ENCODE measurements at places on chromosomes 7 and 10.

DNA sequence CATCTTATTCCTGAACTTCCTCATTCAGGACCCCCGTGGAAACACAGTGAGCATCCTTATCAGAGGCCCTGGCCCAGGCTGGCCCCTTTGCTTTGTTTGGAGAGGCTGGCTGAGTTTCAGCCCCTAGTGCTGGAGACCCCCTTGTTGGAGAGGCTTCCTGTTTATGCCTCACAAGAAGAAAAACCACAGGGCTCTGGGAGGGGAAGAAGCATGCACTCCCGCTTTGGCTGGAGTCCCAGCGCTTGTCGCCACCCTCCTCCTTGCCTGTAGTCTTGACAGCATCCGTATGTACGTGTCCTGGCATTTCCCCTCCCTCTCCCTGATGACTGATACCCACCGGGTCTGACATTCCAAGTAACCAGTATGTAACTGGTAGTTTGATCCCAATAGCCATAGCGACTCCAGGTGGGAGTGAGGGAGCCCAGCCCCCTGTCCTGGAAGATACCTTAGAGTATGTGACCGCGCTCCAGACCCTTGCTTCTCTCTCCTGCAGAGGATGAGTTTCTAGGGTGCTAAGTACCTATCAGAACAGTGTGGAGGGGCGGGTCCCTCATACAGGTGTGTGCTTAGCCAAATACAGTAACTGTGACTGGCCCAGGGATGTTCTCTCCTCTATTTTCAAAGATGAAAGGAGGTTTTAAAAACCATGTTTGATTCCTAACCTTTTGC lies 6.9 kb upstream of the ATP6V0E2 start:
- no peak for DNase-seq

DNA sequence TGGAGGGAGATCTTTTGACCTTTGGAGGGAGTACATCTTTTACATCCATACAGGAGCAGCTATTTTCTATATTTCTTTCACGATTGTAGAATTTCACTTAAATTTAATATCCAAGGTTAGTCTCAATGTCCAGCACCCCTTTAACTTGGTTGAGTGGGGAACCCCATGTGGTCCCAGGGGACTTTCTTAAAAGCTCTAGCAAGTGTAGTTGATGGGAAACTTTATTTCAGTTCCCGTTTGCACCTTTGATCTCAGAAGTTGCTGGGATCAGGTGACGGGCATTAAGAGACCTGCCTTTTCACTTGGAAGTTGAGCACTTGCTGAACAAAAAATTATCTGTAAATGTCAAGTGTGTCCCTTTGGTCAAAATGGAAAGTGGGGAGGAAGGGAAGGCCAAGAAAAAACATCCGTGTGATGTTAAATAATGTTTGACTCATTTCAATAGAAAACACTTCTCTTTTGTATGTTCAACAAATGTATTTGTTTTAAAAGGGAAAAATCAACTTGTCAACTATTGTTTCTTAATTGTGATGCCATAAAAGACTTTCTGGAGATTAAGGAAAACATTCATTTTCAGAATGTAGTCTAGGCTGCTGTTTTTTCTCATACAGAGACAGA lies 370.1 kb upstream of the GALNT17 start:
- DNase-seq = no peak

DNA sequence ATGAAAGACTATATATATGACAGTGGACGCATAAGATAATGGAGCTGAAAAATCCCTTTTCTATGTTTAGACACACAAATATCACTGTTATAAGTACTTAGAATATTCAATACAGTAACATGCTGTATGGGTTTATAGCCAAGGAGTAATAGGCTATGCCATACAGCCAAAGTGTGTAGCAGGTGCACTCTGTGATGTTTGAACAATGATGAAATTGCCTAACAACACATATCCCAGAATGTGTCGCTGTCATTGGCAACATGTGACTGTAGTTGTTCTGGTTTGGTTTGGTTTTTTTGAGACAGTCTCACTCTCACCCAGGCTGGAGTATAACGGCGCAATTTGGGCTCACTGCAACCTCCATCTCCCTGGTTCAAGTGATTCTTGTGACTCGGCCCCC lies 26.1 kb downstream of the NOM1 start:
- no peak for DNase-seq

GRCh38 chr7:2488272-2488645 lies 12.1 kb upstream of the GRIFIN start:
- no peak for DNase-seq

DNA sequence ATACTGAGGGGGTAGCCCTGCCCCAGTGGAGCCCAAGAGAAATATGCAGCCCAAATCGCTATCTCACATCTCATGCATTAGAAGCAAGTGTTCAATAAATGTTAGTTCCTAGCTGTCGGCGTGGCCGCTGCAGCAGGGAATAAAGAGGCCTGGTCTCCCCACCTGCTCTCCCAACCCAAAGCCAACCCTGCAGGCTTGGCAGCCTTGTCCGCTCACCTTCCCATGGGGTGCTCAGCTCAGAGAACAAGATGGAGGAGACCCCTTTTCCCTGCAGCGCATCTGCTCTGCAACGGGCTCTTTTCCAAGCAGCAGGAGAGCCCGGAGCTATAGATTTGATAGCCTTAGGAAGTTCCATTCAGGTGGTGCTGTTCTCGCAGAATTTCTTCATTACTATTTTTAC lies 12.0 kb upstream of the DOCK1 start:
- DNase-seq = no peak

GRCh38 chr10:62893036-62893435 lies 76.9 kb upstream of the EGR2 start:
- no peak for DNase-seq

DNA sequence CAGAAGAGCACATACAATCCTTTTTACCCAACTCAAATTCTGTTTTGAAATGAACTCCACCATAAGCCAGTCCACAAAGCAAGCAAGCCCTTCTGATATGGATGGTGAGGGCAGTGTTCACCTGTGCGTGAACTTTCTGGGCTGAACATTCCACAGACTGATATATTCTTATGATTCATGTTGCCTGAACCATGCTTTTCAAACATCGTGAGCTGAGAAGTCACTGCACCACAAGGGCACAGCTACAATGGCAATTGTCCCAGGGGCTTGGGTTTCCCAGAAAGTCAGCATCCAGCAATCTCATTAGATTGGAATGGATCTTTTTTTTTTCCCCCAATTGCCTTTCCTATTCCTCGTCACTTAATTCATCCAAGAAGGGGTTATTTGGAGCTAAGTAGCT lies 86.9 kb upstream of the ZNF438 start:
- DNase-seq = no peak

DNA sequence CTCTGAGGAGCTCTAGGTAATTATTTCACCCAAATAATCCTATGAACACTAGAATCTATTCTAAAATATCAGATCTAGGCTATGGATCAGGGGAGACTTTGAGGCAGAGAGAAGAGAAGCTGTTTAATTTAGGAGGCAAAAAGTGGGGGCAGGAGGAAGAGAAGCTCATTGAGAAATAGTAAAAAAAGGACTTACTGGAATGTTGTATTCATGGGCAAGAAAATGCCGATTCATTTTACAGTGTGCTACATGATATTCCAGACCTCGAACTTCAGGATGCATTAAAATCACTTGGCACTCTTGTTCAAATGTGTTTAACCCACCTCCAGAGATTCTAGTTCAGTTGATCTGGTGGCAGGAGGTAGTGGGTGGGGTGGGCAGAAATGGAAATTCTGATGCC lies 109.5 kb upstream of the ITGB1 start:
- no peak for DNase-seq

DNA sequence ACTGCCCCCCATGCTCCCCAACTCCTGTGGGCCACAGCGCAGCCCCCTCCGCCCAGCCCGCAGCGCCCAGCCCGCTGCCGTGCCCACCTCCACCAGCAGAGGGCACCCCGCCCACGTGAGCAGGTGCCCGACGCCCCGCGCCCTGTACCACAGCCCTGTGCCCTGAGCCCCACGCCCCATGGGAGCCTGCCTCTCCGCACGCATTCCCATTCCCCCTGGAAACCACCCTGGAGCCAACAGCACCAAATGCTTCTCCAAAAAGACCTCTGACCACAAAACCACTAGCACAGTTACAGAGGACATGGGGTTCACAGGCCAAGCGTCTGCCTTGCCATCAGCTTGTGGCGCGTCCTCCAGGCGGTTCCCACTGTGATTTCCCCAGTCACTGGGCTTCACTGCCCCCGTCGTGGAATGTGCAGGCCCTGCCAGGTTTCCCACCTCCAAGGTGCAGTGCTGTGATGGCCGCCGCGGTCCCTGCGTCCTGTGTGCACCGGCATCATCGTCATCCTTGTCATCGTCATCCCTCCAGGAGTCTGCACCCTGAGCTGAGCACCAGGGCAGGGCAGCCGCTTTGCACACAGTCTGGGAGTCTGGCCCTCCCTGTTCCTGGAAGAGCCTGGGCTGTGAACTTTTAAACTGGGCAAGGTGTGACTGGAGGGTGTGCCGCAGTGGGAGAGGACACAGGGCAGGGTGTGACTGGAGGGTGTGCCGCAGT lies 61.7 kb downstream of the PWWP2B start:
- peak; percentile 49 for DNase-seq

DNA sequence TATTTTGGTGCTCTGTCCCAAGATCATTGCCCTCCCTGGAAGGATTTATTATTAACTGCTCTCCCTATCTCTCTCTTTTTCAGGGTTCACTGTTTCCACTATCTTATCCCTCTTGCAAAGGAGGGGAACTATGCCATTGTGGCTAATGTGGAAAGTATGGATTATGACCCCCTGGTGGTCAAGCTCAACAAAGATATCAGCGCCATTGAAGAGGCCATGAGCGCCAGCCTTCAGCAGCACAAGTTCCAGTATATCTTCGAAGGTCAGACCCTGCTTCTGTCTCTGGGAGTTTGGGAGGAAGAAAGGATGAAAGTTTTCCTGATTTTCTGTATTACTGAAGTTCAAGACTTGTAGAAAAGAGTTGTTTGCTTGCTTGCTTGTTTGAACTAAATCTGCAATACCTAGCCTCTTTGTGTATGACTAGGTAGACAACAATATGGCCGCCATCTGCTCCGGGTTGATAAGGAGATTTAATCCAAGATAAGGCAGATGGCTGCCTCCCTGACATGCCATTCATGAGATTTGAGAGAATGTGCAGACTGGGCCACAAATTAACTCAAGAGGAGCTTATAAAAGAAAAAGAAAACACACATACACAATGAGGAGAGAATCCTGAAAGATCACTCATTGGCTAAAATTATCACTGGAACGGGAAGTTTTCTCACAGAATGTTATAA lies 122.2 kb upstream of the LRGUK start:
- no peak for DNase-seq

DNA sequence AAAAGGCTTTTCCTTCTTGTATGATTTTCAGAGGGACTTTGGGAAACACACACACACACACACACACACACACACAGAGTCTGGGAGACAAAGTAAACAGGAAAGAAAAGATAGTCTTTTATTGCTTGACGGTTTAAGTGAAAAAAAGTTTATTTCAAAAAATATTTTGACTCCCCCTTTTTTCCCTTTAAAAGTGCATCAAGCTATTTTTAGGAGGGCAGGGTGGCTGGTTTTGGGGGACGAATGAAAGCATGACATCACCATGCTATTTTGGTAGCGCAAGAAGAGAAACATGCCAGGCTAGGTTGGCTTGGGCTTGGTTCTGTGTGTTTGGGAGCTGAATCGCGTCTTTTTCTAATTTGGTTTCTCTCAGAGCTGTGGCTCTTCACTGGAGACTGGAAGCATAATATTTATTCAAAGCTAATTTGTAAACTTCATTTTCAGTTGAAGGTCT lies 129.2 kb downstream of the BAMBI start:
- no peak for DNase-seq

GRCh38 chr10:77732213-77733003 lies 94.8 kb upstream of the KCNMA1 start:
- no peak for DNase-seq

DNA sequence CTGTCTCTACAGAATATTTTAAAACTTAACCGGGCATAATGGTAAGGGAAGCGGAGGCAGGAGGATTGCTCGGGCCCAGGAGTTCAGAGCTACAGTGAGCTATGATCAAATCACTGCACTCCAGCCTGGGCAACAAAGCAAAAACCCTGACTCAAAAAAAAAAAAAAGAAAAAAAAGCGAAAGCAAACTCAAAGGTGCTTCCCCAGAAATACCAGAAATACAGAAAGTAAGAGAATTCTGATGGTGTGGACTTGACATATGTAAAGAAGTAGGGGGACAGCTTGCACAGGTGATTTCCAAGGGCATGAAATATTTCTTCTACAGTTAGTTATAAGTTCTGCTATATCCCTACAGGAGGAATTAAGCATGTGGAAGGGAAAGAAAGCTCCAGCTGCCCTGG lies 69.7 kb upstream of the APBB1IP start:
- no peak for DNase-seq

DNA sequence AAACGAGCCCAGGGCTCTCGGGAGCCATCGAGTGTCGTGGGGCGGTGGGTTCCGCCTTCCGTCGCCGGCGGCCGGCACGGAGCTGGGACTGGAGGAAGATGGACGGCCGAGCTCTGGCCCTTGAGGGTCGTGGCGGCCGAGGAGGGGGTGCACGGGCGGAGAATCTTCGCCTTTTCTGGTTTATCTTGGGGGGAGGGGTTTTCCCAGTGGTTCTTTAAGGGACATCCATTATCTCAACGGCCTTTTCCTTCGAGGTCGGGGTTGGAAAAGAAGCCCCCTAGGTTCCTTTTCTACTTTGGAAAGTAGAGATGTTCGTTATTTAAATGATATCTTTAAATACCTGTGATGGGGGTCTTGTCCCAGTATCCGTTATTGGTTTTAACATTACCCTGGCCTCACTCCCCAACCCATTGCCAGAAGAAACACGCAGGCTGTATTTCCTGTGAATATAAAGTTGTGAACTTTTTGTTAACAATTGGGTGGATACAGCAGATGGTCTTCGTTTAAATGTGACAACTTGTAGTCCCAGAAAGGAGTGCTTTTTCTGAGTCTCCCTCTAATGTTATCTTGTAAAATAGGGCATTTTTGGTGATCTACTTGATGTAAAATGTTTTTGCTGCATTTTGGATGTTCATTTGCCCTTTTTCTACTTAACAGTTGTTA lies 765 bp downstream of the CCAR1 start:
- DNase-seq = no peak

- no peak for DNase-seq
Measured at GRCh38 chr10:24822590-24822989, 98.9 kb upstream of the ARHGAP21 start.

DNA sequence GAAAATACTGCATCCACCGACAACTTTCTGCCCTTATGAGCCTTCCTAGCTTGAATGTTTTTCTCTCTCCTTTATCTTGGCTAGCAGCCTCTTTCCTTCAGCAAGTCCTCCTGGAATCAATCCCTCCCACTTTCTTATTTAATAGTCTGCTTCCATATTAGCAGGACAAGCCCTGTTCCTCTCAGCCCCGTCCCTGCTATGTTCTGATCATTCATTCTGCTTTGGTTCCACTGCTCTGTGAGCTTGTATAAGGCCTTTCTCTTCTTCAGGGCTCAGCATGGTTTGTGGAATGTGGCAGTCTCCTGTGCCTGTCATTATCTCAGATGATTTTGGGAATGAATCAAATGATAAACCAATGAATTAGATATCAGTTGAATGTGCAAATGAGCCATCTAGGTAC lies 420.1 kb downstream of the DPP6 start:
- DNase-seq = no peak

DNA sequence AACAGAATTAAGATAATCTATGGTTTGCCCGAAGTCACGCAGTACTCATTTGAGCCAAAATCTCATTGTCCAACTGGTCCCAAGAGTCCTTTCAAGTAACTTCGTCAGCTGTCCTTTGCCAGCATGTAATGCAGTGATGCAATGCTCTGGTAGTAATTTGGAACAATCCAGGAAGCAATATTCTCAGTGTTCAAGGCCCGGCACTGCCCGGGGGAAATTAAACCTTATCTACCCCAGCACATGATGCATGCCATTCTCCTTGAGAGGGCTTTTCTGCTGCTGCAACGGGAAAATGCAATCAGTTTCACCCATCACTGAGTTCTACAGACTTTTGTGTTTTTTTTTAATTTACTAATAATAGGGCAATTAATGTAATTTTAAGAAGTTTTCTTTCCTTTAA lies 77.6 kb upstream of the NME8 start:
- DNase-seq = no peak

All from effector memory CD4-positive, alpha-beta T cell (primary cell).